ENCODE measurements at places on chromosomes 7 and 10.

- no peak for DNase-seq
Measured at GRCh38 chr10:101485681-101486554, 102.1 kb downstream of the POLL start.

- DNase-seq = no peak
Measured at GRCh38 chr7:480531-481218, 39.0 kb downstream of the PDGFA start.

DNA sequence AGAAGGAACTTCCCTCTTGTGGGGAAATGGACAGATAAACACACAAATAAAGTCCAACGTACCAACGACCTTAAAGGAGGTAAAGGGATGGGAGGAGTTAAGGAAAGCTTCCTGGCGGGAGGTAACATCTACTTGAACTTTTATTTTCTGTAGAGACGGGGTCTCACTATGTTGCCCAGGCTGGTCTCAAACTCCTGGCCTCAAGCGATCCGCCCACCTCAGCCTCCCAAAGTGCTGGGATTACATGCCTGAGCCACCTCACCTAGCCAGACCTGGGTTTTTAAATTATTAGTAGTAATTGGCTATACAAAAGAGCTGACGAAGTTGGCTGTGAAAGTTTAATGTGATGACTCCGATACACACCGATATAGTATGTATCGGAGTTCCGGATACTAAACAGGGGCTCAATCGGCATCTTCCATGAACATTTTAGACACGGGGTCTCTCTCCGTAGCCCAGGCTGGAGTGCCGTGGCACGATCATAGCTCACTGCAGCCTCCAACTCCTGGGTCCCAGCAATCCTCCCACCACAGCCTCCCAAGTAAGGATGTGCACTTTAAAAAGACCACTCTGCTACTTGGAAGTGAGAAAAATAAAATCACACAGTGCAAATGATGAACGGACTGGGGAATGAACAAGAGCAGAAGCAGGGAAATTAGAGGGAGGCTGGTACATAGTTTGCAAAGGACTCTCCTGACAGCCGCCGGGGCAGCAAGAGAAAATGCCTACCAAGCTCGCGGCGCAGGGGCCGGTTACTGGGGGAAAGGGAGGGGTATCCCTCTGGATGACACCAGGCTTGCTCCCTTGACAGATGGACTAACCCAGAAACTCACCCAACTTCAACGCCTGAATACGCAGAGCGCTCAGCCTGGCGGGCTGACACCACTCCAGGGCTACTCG lies 1.0 kb downstream of the BCL7B start:
- DNase-seq = no peak

GRCh38 chr10:82981137-82981723 lies 1106.2 kb downstream of the NRG3 start:
- DNase-seq = no peak

DNA sequence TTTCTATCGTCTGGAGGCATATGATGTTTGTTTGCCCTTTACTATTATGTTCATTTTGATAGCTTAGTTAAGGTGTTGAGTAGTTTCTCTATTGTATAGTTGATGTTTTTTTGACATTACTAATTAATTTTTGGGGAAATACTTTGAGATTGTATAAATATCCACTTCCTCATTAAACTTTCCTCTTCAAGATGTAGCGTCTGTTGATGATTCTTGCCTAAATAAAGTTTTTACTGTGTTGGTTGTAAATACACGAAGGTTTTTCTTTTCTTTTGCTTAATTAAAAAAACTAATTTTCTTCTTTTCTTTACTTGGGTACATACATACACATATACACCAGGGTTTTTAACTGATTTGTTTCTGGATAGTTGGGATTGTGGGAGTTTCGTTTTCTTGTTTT lies 8.5 kb downstream of the KMT2E start:
- no peak for DNase-seq

DNA sequence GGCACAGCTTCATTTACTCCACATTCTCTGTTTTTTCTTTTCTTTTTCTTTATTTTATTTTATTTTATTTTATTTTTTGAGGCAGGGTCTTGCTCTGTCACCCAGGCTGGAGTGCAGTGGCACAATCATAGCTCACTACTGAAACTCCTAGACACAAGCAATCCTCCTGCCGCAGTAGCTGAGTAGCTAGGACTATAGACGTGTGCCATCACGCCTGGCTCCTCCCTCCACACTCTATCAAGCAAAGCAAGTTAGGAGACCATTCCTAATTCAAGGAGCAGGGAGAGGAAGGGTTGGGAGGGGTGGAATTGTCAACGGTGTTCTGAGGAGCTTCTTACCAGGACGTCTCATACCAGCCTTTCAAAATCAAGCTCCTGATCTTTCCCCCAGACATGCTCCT lies 52.4 kb downstream of the OAT start:
- no peak for DNase-seq

- no peak for DNase-seq
Measured at GRCh38 chr10:92809840-92810239, 38.5 kb upstream of the EXOC6 start.

- no peak for DNase-seq
Measured at GRCh38 chr7:143487566-143487965, 9.9 kb downstream of the TAS2R41 start.

DNA sequence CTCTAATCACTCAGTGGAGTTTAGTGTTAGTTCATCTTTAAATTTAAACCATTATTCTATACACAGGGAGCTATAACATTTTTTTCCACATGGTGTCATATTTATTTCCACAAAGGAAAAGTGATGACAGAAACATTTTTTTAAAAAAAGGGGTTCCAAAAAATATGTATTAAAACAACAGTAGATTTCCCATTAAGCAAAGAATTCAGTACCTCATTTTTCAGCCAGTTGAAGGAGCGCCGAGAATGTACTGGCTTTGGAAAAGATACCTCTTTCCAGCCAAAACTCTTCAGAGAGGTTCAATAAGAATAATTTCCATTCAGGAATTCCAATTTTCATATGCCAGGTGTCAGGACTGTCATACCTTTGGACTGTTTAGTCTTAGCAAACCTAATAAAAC lies 250.5 kb upstream of the MEOX2 start:
- DNase-seq = no peak

Data from vagina (tissue), 2 donors.